NCI-H1436 (cell line): ENCODE measurements at places on chromosomes 3 and 15.

GRCh38 chr15:62552444-62552843 is 387.4 kb upstream of the C2CD4B start:
- DNase-seq, result no peak

GRCh38 chr3:107882881-107883280 is 207.9 kb downstream of the CD47 start:
- no peak for DNase-seq

GRCh38 chr3:59612444-59612715 is 562.6 kb upstream of the CFAP20DC start:
- DNase-seq, result no peak

DNA sequence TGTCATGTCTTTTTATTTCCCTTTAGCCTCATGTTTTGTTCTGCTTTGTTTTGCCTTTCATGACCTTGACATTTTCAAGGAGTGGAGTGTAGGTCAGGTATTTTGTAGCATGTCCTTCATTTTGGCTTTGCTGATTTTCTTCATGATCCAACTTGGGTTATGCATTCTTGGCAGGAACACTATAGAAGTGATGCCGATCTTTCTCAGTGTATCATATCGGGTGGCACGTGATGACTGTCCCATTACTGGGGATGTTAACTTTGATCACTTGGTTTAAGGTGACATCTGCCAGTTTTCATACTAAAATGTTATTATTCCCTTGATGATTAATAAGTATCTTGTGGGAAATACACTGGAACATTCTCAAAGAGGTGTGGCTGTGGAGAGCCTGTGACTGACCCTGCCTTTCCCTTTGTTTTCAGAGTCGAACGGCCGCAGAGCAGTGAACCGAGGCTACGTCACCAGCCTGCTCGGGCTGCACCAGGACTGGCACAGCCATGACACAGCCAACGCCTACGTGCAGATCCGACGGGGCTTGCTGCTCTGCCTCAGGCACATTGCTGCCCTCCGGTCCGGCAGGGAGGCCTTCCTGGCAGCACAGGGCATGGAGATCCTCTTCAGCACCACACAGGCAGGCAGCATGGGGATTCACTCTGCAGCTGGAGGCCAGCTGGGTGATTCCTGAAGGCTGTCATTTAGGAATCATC is 167.7 kb downstream of the AGBL1 start:
- no peak for DNase-seq

- DNase-seq, result no peak
These were observed 357.4 kb downstream of the RORA start for GRCh38 chr15:60871731-60872130.

- DNase-seq, result no peak
These were observed 60.1 kb downstream of the LYSMD4 start for GRCh38 chr15:99673111-99673510.
